ENCODE measurements at places on chromosomes 5 and 9.

GRCh38 chr5:103295871-103296270 is 37.3 kb downstream of the MACIR start:
- no peak for DNase-seq

GRCh38 chr9:134912126-134912840 is 5.4 kb downstream of the FCN1 start:
- no peak for DNase-seq

DNA sequence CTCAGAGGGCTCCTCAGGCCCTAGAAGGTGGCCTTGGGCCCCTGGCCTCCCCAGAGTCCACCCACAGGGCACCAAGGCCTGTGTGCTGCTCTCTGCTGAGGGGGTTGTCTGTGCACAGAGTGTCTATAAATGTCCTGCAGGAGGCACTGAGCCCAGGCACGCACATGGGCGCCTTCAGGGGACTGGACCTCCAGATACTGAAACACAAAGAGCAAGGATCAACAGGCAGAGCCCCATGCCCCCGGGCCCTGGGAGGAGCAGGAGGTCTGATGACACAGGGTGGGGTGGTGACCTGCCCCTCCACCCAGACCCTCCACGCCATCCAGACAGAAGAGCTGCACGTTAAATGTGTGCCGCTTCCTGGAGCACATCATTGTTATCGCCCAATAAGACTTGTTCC is 64.6 kb upstream of the SIMC1 start:
- no peak for DNase-seq

- no peak for DNase-seq
Measured at GRCh38 chr9:71479621-71480020, 288.7 kb downstream of the CEMIP2 start.

- no peak for DNase-seq
Measured at GRCh38 chr5:151864061-151864748, 60.4 kb downstream of the GLRA1 start.

GRCh38 chr5:147051193-147051592 is 172.6 kb upstream of the PPP2R2B start:
- no peak for DNase-seq

DNA sequence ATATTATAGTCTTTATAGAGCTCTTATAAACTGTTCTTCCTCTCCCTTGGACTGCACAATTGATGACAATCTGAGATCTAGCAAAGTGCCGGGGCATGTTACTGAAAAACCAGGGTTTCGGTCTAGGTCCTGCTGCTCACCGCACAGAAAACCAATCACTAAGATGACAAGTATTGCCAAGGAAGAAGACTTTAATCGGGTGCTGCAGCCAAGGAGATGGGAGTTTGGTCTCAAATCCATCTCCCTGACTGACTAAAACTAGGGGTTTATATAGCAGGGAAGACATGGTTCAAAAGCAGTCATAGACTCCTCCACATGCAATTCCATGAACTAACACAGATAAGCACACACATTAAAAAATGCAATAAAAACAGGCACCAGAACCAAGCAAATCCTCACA is 390.6 kb downstream of the NFIB start:
- no peak for DNase-seq

GRCh38 chr5:93186076-93186682 is 394.8 kb downstream of the NR2F1-AS1 start:
- no peak for DNase-seq

DNA sequence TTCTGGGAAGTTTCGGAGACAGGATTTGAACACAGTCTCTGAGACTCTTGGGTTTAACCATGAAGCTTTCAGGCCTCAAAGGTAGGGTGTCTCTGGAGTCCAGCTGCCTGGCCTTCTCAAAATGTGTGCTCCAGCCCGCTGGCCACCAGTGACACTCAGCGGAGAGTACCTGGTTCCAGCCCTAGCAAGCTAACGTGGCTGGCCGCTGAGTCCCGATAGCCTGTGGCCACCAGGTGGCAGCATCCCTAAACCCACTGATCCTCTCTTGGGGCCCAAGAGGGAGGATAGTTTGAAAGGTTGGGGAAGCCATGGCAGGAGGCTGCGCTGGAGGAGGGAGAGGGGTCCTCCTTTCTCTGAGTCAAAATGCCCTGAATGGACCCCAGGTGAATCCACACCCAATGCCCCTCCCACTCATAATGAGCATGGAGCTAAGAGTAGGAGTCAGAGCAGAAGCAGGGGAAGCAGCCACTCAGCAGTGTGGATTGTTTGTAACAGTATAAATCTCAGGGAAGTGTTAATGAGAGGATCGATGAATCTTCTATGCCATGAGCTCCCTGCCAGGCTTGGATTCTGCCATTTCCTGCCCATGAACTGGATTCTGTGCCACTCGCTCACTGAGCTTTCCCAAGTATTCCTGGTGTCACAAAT is 5.4 kb upstream of the TIFAB start:
- no peak for DNase-seq

DNA sequence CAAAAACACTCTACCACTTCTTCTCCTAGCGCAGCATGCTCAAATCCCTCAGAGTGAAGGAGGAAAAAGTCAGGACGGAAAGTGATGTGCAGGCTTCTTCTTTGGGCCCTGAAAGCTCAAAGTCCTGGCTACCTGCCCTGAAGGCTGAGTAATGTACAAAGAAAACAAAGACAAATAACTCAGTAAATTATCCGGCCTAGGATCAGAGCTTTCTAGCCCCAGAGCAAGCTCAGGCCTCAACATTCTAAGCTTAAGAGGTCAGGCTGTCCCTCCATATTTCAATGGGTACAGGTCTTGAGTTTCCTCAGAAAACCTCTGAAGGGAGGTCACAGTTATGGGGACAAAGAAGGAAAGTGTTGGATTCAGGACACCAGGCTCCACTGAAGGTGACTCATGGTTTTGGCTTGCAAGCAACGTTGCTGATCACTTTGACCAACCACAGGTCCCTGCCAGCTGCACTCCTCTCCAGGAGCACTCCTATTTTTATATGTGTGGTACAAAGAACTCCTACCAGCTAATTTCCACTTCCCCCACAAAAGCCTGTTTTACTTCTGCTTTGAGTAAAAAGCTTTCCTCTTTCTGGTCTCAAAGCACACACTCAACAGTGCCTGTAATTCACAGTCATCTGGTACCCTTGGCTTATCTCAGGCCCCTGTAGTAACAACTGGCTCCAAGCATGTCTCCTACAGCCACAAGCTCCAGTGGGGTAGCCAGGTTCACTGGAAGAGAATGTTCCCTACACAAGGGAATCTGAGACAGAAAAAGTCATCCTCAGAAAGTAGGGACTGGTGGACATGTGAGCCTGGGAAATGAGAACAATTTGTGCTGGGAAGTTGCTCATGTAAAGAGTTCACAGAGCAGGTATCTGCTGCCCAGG is 115.7 kb downstream of the UGCG start:
- DNase-seq = no peak

GRCh38 chr9:15274425-15274824 is 32.6 kb downstream of the TTC39B start:
- DNase-seq = no peak

DNA sequence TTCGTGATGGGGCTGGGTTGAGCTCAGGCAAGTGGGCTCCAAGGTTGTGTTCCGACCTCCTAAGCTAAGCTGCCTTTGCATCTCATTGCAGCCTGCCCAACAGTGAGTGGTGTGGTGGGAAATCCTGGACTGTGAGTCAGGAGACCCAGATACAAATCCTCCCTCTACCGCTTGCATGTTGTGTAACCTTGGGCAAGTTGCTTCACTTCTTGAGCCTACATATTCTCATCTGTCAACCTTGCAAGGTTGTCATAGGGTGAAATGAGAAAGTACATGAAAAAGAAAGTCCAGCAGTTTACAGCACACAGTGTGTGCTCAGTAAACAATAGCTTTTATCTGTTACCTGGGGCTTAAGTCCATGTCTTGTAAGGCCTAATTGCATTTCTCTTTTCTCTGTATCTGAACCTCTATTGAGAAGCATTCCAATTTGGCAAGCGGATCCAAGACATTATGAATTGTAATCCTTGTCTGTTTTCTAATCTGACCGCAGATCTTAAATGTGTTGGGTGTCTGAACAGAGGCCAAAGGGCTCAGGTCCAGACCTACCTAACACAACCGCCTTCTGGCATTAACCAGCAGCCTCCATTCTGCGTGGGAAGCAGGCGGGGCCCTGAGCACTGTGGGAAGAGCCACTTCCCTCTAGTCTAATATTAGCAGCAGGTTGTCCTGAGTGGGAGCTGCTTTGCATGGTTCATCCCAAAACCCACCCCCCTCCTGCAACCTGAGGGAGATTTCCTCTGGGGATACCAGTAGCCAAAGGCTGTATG is 1.8 kb upstream of the GALNT12 start:
- no peak for DNase-seq

- no peak for DNase-seq
Measured at GRCh38 chr5:172646716-172647285, 5.7 kb downstream of the NEURL1B start.

DNA sequence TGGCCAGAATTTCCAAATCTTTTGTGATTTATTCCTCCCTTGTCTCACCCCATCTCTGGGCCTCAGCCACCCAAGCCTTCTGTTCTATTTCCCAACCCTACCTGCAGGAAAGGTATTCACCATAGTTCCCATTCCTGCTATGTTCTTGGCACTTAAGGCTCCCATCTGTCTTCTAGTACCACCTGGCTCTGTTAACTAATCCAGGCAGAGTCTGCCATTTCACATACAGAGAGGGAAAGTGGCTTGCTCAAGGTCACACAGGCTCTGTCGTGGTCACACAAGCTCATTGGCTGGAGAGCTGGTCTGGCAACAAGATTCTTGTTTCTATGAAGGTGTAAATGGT is 35.2 kb downstream of the COL27A1 start:
- no peak for DNase-seq

GRCh38 chr9:129936222-129936621 is 101.0 kb downstream of the USP20 start:
- DNase-seq = no peak

- DNase-seq = no peak
Measured at GRCh38 chr5:60541980-60542379, 158.0 kb downstream of the DEPDC1B start.

All from hypothalamus (tissue), 51 donors.